ENCODE measurements at places on chromosomes 12 and 14.

GRCh38 chr12:106255493-106255892 lies 7.7 kb upstream of the CKAP4 start:
- DNase-seq, result no peak

GRCh38 chr12:2341871-2342270 lies 289.1 kb downstream of the CACNA1C start:
- no peak for DNase-seq

DNA sequence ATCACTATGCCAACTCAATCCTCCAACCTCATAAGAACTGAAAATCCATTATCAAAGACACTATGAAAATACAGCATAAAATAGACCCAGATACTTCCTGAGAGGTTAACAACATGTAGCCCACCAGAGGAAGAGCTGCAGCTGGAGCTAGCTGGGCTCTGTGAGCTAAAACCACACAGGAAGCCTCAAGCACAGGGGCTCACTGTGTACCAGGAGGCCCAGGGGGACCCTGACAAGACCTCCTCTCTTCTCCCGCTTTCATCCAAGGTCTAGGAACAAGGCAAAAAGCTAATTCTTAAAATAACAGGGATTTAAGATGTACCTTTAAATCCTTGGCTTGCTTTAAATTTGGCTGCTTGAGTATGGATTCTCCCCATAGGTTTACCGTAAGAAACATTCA lies 53.6 kb downstream of the EIF2S3B start:
- no peak for DNase-seq

GRCh38 chr14:105271224-105271890 lies 23.0 kb downstream of the BTBD6 start:
- DNase-seq, result no peak

- DNase-seq, result no peak
Measured at GRCh38 chr14:87121716-87122115, 871.3 kb downstream of the GALC start.

All from activated CD8-positive, alpha-beta memory T cell treated with anti-CD3 and anti-CD28 coated beads for 4 hours (primary cell).